ENCODE measurements at places on chromosomes 4 and X. TPM values are rescaled to one million over a fixed set of nuclear protein-coding genes. Genes with fewer than 3 reads are reported as not detected.

DNA sequence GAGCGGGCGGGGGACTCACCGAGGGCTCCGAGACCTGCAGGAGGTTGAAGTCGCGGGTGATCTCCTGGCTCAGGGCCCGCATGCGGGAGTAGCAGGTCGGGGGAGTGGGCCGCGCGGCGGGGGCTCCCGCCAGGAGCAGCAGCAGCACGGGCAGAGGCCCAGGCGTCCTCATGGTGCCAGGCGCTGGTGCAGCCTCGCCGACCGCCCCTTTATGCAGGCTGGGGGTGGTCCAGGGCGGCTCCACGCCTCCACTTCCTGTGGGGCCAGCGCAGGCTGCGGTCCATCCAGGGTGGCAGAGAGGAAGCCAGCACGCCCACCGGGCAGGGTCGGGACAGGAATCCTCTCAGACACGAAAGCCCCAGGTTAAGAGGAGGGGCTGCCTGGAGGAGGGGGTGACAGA is at the start of gene CYTL1:
Gene CYTL1, minus strand, starts transcription at position 185 of the 400 bp plus-strand sequence. Its CDS starts 13 bp downstream, at position 172.
- no peak for DNase-seq

SERPINA7 gene
- polyA plus RNA-seq, result not detected

TMEM33 gene
- polyA plus RNA-seq, result 39.3 TPM

- no peak for DNase-seq
Measured at GRCh38 chr4:133910165-133910564, 291.4 kb downstream of the PABPC4L start.

- DNase-seq, result no peak
Measured at GRCh38 chrX:7071390-7071789, 76.1 kb upstream of the STS start.

- DNase-seq, result no peak
Measured at GRCh38 chrX:109782994-109783700, 50.1 kb upstream of the ACSL4 start.

DNA sequence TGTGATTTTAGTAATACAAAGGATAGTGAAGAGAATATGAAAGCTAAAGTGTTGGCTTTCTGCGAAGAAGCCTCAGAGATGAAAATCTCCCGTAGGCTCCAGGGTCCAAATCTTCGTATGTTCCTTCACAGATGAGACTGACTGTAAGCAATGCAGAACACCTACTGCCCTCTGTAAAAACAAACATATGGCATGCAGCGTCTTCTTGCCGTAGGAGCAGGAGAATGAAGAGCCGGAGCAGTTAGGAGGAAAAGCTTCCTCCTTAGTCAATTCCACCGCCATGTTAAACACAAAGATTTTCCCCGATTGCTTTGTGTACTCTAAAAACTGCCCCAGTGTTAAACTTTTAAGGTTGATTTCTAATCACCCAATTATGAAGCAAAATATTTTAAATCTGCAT is 22.5 kb downstream of the RWDD4 start:
- no peak for DNase-seq

RHOH gene
- not detected for polyA plus RNA-seq
